Tibial nerve (tissue), 4 donors: ENCODE measurements at places on chromosomes 1 and 21. TPM values are rescaled to one million over a fixed set of nuclear protein-coding genes. Genes with fewer than 3 reads are reported as not detected.

- no peak for DNase-seq
- H3K27ac ChIP-seq: no peak overlapping the region
- H3K36me3 ChIP-seq: no peaks in the 10 kb centered on the region
- H3K4me3 ChIP-seq: no peak overlapping the region
These were observed 25.6 kb downstream of the PHACTR4 start for GRCh38 chr1:28395181-28395580.

- H3K4me3 ChIP-seq: no peak overlapping the region
- H3K4me1 ChIP-seq: peaks cover 6% of the 10 kb centered on the region
- no peak overlapping the region for H3K27ac ChIP-seq
- H3K36me3 ChIP-seq: no peaks in the 10 kb centered on the region
These were observed 52.2 kb downstream of the EPB41 start for GRCh38 chr1:28966617-28967016.

GRCh38 chr1:233197940-233198339 lies 97.6 kb downstream of the PCNX2 start:
- no peaks in the 10 kb centered on the region for H3K4me1 ChIP-seq
- no peak overlapping the region for H3K4me3 ChIP-seq
- no peaks in the 10 kb centered on the region for H3K36me3 ChIP-seq

GRCh38 chr1:181077576-181078242 lies 10.8 kb upstream of the IER5 start:
- H3K27ac ChIP-seq: no peak overlapping the region
- H3K4me1 ChIP-seq: peaks cover 11% of the 10 kb centered on the region
- H3K4me3 ChIP-seq: no peak overlapping the region

The PTGER3 gene
- 36.4 TPM for total RNA-seq

DNA sequence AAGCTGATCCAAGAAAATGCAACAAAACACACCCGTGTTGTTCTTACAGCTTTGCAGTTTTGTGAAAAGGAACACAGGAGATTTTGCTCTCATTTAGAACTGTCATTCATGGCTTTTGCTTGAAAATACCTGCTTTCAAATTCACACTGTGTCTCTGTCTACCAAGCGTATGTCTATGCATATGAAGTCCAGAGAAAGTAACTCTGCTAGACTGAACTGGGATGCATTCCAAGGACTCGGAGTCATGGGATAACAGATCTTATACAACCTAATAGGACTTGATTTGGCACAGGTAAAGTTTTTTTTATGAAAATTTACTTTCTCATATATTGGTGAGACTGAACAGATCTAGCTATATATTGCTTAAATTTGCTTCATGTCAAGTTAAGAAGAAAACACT lies 102.4 kb downstream of the PTGER3 start:
- H3K4me3 ChIP-seq: no peak overlapping the region
- no peak for DNase-seq
- no peaks in the 10 kb centered on the region for H3K36me3 ChIP-seq
- no peaks in the 10 kb centered on the region for H3K4me1 ChIP-seq

- no peaks in the 10 kb centered on the region for H3K27me3 ChIP-seq
- DNase-seq: no peak
- H3K4me1 ChIP-seq: no peaks in the 10 kb centered on the region
- no peak overlapping the region for H3K27ac ChIP-seq
- no peaks in the 10 kb centered on the region for H3K36me3 ChIP-seq
These were observed 59.3 kb upstream of the LHX8 start for GRCh38 chr1:75074831-75075395.
